ENCODE measurements at places on chromosomes 1 and 21.

GRCh38 chr1:18974606-18975005 lies 18.1 kb upstream of the IFFO2 start:
- DNase-seq, result no peak

DNA sequence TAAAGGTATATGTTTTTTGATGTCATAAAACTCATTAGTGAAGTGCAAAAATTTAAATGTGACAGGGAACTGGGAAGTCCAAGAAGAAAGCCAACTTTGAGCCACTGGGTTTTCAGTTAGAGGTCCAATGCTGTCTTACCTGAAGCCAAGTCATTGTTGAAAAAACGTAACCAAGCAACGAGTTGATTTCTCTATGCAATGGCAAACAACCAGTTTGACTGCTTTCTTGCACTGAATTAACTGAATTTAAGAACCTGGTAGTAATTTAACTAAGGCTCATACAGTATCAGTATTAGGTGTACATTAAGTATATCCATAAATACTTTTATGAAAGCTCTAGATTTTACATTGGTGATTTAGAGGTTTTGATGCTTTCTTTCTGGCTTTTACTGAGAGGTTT lies 20.2 kb upstream of the S1PR1 start:
- DNase-seq, result no peak

- DNase-seq, result peak; percentile 22
Measured at GRCh38 chr1:44316231-44316759, 38.8 kb downstream of the ERI3 start.

DNA sequence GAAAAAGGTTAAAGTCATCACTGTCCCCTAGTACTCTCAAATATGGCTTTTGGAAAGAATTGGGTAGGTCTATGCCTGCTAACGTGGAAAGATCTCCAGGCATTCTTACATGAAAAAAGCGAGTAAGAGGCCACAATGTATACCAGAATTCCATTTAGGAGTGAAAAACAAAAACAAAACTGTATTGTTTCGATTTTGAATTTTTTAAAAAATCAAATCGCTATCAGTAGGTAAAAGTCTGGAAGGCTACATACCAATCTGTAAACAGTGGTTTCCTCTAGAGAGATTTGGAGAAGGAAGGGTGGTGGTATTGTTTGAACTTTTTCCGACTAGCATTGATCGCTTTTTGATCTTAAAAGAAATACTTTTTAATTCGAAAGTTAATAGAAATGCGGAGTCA lies 55.9 kb downstream of the RRAGC start:
- no peak for DNase-seq
